ENCODE measurements at places on chromosomes 11 and 22. TPM values are rescaled to one million over a fixed set of nuclear protein-coding genes. Genes with fewer than 3 reads are reported as not detected.

GRCh38 chr11:15617126-15617525 is 502.4 kb downstream of the INSC start:
- DNase-seq, result no peak

TEX12 gene
- 0.29 TPM for total RNA-seq

- DNase-seq, result no peak
These were observed 143.0 kb upstream of the ARHGAP20 start for GRCh38 chr11:110855191-110855590.

DNA sequence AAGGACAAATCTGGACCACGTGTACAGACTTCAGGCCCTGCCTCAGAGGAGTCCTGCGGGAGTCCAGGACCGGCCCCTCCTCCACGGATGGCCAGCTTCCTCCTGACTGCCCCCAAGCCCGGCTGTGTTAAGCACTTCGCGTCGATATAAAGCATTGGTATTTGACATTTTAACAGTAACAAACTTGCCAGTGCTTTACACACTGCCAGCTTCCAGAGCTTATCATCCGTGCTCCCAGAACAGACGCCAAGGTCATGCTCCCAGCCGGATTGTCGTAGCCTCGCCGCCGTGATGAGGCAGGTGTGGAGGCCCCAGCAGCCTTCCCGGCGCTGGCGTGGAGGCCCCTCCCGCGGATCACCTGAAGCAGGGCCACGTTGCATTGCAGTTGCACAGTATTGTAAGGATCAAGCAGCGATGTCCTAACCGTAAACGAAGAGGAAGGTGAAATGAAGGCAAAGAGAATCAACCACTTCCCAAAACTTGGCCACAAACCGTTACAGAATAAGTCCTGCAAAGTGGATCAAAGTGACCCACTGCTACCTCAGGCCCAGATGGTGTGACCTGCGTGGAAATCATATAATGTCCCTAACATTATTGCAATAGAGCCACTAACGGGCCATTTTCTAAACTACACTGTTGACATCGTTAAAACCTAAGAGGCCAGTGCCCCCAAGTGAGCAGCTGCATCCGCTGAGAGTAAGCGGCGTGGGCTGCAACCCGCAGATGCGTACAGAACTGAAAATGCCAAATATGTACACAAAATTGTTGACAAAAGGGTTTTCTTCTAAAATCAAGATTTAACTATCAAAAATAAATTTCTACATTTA is 51.6 kb downstream of the CERK start:
- DNase-seq, result no peak

TMEM258 gene
- 203 TPM for total RNA-seq

GRCh38 chr11:75149766-75150465 is 991 bp upstream of the SLCO2B1 start:
- no peak for DNase-seq

DNA sequence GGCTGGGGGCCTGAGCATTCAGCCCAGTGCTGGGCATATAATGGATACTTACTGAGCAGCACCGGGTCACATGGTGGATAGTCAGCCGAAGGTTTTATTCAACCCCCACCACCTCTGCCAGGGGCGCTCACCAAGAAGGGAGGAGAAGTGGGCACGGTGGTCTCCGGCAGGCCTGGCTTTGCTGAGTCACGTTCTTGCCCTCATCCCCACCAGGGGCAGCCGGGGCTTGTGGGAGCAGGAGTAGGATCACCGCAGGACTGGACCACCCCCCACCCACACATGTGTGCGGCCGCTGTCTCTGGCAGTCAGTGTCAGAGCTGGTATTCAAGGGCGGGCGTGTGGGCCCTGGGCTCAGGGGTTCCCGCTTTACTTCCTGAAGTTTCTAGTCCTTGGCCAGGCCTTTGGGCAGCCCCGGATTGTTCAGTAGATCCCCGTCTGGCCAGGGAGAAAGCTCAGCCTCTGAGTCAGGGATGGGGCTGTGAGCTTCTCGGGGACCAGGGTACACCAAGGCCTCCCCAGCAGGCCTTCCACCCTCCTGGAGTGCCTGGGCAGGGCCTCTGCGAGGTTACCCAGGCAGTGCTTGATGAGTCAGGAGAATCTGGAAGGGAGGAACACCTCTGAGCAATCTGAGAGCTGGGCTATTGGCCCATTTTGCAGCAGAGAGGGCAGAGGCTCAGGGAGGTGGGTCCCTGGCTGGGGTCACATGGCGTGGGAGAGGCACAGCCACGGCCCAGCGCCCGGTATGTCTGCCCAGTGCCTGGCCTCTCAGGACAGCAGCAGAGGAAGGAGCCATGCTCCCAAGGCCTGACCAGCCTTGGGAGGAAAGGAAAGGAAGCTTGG is 60.6 kb downstream of the RTL6 start:
- peak; percentile 15 for DNase-seq

- no peak for DNase-seq
These were observed 32.1 kb upstream of the PCF11 start for GRCh38 chr11:83124636-83125424.

OR51B5 gene
- total RNA-seq, result 1.8 TPM

GLYAT gene
- 0.60 TPM for total RNA-seq

PRR33 gene
- not detected for total RNA-seq

B4GALNT4 gene
- not detected for total RNA-seq

DNA sequence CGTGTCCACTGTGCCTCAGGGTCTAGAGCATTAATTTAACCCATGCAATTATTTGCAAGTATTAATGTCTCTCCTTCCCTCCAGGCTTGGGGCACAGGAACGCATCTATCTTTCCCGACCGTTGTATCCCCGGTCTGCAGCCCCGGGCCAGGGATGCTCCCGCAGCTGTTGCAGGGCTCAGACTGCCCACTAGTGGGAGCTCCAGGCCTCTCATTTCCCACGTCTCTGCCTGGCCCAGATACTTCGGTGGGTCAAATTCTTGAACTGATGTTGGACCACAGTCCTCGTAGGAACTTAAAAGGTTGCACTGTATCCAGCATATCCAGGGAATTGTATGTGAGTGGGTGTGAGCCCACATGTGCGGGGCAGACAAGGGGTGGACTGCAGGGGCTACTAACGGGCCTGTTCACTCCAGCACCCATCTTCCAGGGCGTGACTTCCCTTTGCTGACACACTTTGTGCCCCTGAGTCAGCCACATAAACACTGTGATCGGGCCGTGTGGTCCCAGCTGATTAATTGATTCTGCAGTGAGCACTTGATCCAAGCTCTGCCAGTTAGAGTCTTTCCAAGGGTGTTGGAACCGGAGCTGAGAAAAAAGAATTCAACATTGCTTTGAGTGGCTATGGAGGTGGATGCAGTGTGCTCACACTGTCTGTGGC is 451.3 kb downstream of the TBC1D22A start:
- peak; percentile 9 for DNase-seq

All from RPMI7951 (cell line).